ENCODE measurements at places on chromosomes 6 and 20.

DNA sequence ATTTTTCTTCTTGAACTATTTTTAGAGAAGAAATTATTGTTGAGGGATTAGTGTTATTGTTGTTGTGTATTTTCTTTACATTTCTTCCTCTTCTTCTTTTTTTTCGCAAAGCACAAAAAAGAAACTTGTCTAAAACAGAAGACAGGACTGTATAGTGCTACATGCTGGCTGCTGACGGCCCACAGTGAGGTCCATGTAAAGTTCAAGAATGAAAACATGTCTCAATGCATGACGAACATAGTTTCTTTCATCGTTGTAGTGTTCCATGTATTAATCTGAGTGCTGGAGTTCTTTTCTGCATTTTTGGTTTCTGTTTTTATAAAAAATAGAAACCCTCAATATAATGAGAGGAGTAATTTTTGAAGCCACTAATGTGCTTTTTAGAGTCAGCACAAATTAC, 462.9 kb upstream of the MARCKS start:
- DNase-seq = no peak

- no peak for DNase-seq
Observed at GRCh38 chr20:19070026-19070425, 142.4 kb upstream of the SLC24A3 start.

DNA sequence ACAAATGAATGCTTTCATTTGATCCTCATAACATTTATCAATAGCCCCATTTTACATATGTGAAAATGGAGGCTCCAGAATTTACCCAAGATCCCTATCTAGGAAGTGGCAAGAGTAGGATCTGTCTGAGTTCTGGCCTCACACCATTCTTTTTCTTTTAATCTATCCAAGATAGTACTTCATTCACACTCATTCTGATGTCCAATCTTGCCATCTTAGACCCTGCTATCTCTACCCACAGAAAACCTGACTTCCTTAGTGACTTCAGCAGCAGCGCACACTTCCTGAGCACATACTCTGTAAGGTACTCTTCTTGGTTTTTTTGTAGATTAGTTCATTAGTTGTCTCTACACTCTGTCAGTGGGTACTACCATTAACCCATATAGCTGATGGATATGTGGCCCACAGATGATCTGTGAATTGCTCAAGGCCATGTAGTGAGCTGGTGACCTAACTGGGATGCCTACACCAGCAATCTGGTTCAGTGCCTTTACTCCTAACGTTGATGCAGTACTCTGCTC, 36.3 kb downstream of the COX4I2 start:
- DNase-seq = no peak

DNA sequence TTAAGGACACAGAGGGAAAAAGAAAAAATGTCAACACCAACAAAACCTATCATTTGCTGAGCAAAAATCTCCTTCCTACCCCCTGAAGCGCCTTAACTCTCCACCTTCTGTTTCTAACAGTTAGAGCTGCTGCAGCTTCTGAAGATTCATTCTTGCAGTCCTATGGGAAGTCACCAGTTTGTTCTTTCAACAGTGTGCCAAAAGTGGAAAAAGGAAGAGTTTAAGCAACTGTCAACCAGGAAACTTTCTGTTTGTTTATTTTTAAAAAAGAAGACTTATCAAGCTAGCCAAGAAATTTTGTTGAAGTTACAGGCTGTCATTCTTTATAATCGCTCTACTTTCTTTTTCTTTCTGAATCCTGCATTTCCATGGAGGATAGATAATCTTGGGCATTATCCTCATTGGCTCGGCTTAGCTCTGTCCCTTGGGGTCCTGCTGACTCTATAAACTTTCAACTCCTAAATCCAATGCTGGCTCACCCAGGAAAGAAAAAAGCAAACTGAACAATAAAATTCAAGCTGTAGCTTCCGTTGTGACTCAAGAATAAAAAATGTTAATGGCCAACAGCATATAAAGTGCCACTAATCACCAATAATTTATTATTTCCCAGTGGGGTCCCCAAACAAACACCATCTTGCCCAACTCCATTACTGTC, 172.8 kb upstream of the CITED2 start:
- DNase-seq = no peak

DNA sequence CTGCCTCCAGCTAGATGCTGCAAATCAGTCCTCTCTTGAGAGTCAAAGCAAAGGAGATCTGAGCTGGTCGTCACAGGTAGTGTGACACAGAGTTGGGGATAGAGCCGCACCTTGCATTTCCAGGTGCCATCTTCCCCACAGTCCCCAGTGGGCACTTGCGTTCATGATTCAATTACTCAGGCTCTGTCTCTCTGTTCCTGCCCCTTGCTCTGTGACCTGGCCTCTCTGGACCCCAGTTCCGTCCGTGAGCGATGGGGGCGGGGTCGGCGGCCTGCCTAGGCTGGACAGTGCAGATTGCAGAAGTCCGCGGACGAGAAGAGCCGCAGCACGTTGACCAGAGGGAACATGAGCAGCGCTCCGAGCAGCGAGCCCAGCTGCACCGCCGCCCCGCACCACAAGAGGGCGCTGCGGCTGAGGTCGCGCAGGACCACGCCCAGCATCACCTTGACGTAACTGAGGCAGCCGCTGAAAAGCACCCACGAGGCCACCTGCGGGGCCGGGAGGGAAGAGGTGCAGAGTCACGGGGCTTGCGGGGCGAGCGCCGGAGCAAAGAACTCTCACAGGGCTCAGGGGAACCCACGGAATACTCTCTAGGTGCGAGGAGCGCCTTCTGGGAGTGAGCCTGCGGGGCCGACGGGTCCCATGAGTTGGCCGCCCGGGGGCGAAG, 7.4 kb downstream of the SLC52A3 start:
- no peak for DNase-seq

DNA sequence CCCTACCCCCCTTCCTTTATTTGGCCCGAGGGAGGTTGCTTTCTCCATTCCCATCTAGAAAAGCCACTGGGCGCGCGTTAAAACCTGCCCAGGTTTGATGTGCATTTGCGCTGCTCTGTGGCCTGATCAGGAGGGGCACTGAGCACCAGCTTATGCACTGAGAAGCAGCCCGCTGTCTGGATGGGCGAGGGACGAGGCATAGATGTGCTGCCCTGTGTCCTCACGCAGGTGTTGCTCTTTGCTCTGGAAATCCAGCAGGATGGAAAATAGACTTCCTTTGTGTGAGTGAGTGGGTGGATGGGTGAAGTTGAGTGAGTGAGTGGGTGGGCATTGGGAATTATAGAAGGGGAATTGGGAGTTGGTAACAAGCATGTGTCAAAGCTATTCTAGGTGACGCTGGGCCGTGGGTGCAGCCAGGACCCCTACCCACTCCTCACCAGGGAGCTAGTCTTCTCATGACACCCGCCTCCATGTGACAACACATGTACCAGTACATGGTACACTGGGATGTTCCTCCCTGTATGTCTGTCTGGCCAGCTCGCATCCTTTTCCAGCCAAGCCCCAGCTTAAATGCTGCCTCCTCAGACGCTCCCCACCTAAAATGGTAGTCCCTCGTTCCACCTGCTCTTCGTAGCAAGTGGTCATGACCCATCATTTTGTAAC, 162.6 kb downstream of the DTNBP1 start:
- DNase-seq = no peak

DNA sequence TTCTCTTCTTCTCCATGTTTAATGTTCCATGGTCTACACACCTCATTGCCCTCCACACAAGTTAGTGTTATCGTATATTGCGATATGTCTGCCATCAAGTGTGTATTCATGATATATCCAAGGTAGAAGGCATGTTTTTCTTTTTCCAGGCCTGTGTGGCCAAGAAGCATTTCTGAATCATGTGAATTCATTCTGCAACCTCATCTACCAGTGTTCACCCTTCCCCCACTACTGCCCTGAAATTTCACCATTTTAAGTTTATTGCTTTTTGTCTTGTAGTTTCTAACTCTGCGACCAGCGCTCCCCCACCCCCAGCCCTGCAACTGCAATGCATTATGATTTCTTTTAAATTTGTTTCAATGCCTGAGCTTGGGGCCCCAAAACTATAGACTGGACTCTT, 618.0 kb upstream of the FLRT3 start:
- DNase-seq = no peak

DNA sequence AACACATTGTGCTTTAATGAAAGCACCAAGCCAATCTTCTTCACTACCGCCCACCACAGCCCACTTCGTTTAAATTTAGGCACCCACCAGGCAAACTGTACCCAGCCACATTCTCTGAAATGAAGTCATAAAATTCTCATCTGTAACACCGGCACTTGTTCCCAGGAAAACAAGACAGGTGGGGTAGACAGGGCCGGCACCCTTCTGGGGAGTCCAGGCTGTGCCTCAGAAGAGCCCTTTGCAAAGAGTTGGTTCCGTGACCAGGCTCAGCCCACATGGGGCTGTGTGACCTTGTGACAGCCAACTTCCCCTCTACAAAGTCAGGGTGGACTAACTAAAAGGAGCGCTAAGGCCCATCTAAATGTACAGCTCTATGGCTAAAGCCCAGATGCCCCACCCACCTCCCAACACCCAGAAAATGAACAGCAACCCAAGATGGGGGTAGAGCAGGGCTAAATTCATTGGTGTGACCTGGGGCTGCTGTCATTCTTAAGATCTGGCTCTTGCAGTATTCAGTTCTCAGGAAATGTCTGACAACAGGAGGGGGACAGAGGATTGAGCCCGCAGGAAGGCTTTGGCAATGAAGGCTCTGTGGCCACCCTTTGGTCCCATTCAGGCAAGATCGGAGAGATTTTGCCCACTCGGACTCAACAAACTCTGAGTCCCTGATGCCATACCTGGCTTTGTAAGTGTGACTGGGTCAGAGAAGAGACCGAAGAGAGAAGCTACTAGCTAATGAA, 56.7 kb downstream of the TRERF1 start:
- no peak for DNase-seq

DNA sequence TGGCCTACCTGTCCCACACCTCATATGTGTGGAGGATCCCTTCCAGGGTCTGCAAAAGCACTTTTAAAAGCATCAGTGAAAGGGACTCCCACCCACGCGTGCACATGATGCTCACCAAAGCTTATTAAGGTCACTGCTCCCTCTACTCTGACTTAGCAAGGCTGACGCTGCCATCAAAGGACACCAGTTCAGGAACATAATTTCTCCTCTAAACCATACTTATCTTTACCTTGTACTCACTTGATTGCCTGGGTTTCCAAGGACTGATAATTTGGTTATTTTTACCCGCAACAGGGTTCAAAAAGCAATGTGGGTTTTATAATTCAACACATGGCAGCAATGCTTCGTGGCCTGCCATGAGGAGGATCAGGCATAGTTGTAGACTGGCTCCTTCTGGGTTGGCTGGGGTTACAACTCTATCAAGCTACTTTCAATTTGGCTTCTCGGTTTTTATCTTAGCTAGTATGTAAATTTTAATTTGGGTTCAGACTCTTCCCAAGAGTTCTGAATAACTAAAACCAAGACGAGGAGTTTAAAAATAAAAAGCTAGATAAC, 52.2 kb upstream of the EMILIN3 start:
- no peak for DNase-seq

- DNase-seq = no peak
Observed at GRCh38 chr20:2023151-2023550, 29.3 kb upstream of the PDYN start.

GRCh38 chr6:110544472-110544871, 68.1 kb upstream of the SLC22A16 start:
- no peak for DNase-seq

DNA sequence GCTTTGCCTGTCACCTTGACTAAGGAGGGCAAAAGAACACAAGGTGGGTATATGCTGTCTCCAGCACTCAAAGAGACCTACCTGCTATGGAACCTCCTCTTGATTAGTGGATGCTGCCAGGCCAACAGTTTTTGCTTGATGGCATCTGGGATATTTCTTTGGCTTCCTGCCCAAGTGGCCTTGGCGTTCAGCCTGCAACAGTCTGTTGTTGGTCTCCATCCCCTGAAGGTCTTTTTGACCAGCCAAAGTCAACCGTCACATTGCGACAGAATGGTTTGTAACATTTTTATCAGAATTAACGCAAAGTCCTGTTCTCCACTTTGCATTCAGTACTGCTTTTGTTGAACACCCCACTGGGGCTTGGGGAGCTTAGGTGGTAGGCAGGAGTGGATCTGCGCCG, 37.1 kb downstream of the SERPINB1 start:
- DNase-seq = no peak

DNA sequence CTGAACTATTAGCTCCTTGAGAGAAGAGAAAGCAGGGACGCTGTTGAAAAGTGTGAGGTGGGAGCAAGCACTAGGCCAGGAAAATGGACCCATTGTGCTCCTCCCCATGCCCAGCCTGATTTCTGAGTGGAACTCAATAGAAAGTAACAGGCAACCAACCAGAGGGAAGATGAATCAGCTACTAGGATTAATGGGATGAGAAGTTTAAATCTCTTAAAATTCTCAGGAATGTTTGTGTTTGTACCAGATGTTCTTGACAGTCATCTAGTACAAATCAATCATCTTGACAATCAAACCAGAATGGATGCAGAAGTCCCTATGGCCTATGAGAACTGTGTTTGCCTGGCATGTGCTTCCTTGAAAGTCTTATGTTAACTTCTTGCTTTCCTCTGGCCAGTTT, 48.9 kb downstream of the HDDC2 start:
- no peak for DNase-seq

DNA sequence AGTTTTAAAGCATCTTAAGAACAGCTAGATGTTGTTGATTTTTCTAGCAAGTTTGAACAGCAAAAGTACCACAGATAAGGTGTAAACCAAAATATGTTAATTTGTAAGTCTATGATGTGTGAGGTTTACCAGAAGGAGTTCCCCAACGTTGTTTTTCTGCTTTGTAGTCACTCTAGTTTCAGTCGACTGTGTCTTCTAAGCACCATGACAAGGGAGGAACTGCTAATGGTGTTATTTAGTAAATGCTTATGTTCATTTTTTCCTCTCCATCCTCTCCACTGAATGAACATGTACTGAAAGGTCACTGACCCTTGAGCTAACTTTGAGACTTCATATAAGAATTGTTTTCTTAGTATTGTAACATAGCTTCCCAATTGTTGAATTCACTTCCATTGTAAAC, 3.0 kb downstream of the ENPP3 start:
- no peak for DNase-seq

DNA sequence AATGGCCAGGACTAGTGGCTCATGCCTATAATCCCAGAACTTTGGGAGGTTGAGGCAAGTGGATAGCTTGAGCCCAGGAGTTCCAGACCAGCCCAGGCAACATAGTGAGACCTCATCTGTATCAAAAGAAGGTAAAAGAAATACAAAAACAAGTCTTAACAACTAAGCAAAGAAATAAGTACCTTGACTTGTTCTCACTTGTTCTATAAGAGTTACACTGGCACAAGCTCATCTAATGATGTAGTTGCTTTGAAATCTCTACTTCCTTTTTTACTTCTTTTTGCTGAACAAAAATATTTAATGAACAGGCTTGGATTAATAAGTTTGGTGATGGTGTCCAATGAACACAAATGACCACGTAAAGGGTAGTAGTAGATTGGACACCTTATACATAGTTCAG, 72.2 kb downstream of the SGK1 start:
- no peak for DNase-seq

DNA sequence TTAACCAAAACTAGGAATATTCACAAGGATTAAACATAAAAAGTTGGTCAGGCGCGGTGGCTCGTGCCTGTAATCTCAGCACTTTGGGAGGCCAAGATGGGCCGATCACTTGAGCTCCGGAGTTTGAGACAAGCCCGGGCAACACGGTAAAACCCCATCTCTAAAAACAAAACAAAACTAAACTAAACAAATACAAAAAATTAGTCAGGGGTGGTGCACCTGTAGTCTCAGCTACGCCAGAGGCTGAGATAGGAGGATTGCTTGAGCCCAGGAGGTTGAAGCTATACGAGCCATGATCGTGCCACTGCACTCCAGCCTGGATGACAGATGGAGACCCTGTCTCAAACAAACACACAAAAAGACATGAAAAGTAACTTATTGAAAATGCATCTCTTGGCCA, 3.2 kb downstream of the PSORS1C2 start:
- no peak for DNase-seq

Data from T1000 (cell line).